GM12864 (cell line): ENCODE measurements at places on chromosomes 5 and 9.

GRCh38 chr5:55633574-55634208 is 78.4 kb downstream of the SLC38A9 start:
- no peak for DNase-seq

DNA sequence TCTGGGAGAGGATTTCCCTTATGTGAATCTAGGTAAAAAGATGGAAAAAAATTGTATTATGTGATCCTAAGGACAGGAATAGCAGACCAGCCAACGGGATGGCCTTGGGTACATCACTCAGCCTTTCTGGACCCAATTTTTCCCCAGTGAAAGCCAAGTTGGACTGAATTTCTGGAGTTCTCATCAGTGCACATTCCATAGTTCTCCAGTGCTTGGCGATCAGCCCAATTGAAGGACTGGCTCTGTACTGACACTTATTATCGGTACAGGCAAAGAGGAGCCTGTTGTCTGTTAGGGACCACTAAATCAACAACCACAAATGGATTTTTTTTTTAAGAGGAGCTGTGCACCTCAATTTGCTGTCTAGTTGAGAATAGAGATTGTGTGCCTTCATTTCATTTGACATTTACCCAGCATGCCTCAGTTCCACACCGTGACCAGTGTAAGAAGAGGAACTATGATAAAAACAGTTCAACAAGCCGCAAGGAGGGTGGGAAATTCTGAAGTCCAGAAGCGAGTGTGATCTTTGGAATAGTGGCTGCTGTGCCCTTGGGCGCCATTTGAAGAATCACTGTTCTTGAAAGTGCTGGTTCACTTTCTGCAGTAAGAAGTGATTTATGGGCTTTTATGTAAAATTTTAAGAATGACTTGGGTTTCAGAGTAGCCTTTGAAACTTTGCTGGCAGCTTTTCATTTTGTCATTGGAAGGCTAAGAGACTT is 8.0 kb downstream of the ARL10 start:
- DNase-seq = no peak

- no peak for DNase-seq
These were observed 2.5 kb upstream of the RANBP3L start for GRCh38 chr5:36304095-36304805.

GRCh38 chr5:107589520-107590193 is 81.1 kb downstream of the EFNA5 start:
- no peak for DNase-seq

DNA sequence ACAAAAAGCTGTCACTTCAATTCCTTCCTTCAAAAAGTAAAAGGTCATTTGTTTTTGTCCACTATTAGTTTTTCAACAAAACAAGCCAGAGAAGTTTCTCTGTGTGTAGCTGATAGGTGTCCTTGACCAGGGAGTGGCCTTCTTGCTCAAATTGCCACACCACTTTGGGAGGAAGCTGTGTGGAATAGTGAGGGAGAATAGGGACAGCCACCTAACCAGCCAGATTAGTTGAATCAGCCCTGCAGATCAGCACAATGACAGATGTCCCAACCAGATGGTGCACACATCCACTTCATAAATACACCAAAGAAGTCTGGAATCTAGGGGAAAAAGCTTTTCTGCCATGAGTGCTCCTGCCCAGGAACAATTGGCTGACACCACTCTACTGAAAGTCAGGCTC is 37.2 kb downstream of the NREP start:
- DNase-seq = no peak

DNA sequence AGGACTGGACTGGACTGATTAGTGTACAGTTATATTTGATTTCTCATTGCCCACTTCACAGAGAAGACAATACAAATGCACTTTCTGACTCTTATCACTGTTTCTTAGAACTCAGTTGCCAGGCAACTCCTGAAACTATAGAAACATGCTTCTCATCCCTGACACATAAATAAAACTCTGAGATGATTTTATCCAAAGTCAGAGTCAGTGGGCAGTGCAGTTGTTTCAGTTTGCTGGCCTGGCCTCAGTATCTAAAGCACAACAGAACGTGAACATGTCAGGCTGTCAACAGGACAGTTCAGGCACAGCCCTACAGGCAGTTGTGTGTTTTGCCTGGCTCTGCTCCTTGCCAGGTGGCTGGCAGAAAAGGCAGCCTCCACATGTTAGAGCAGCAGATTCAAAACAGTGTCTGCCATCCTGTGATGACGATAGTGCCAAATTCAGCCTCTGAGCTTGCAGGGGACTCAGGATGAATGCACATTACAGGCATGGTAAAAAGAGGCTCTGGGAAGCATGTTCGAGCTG is 65.1 kb upstream of the CCDC152 start:
- DNase-seq = no peak
